ENCODE measurements at places on chromosomes 16 and 17. TPM values are rescaled to one million over a fixed set of nuclear protein-coding genes. Genes with fewer than 3 reads are reported as not detected.

DNA sequence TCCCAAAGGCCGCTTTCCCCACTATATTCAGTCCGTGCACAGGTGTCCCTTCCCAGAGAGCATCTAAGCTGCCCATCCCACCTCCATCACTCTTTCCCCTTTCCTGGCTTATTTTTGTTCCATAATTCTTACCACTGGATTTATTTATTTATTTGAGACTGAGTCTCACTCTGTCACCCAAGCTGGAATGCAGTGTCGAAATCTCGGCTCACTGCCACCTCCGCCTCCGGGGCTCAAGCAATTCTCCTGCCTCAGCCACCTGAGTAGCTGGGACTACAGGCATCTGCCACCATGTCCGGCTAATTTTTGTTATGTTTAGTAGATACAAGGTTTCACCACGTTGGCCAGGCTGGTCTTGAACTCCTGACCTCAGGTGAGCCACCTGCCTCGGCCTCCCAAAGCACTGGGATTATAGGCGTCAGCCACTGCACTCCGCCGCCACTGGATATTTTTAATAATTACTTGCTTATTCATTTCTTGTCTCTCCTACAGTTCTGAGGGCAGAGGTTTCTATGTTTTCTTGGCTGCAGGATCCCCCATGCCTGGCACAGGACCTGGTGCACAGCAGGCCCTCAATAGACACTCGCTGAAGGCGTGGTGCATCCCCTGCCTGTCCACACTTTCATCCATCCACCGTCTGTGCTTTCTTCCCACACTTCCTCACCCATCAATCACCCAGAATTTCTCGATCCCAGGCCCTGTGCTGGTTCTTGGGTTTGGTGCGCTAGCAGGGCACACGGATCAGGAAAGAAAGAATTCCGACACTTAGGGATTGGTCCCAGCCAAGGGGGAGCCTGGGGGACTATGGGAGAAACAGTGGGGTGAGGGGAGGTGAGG lies 9.9 kb upstream of the ADGRG1 start:
- no peak for DNase-seq

DNA sequence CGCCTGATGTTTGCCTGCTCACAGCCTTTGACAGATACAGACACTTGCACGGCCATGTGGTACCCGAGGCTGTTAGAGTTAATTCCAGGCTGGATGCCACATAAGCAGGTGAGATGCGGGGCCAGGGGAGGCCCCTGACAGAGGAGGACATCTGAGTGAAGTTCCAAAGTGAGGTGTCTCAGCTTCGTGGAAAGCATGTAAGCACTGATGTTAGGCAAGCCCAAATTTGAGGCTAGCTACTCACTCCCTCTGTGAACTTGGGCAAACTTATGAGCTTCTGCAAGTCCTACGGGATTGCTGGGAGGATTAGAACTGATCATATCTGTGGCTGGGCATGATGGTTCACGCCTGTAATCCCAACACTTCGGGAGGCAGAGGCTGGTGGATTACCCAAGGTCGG lies 39.3 kb upstream of the MARCHF10 start:
- DNase-seq: no peak

GRCh38 chr17:10789694-10790271 lies 14.1 kb downstream of the TMEM238L start:
- DNase-seq: no peak

GRCh38 chr17:38892083-38892482 lies 22.2 kb downstream of the LASP1 start:
- no peak for DNase-seq

DNA sequence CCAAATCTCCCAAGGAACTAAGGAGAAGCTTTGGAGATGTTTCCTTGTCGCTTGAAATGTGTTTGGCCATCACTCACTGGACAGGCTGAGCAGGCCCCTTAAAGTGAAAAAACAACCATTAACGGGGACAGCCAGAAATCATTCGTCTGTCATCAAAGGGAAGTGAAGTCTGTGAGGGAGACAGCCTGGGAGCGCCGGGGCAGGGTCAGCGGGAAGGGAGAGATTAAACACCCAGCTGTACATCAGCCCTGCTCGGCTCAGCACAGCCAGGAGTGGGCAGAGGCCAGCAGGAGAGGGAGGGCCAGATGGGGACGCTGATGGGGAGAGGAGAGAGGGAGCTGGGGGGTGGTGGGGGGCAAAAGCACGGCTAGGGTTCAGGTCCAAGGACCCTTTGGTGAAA lies 105.1 kb downstream of the SDK2 start:
- DNase-seq: no peak

DNA sequence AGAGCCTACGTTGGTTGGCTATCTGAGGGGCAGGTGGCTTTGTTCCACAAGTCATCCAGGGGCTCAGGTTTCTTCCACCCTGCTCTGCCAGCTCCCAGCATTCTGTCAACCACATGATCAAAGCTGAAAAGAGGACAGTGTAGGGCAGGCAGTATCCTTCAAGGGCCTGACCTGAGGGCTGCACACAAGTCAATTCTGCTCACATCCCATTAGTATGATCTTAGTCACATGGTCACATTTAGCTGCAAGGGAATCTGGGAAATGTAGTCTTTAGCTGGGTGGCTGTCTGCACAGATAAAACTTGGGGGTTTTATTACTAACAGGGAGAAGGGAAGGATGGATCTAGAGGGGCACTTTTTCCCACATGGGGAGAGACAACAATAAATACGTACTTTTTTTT lies 97.3 kb downstream of the SALL1 start:
- no peak for DNase-seq

DNA sequence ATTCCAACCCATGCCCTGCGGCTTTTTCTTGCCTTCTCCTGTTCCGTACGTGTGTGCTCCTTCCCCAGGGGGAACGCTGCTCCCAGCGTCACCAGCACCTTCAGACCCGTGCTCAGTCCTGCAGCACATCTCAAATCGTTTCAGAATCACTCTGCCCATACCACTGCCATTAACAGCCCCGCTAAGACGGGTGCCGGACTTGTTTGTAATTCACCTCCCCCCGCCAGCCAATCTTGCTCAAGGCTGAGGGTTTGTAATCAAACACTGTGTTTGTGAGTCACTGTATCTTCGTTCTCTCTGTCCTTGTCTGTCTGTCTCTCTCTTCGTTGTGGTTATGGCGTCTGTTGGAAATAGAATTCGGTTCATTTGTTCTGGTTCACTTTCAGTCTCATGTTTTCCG lies 17.3 kb downstream of the CARD14 start:
- DNase-seq: no peak

DNA sequence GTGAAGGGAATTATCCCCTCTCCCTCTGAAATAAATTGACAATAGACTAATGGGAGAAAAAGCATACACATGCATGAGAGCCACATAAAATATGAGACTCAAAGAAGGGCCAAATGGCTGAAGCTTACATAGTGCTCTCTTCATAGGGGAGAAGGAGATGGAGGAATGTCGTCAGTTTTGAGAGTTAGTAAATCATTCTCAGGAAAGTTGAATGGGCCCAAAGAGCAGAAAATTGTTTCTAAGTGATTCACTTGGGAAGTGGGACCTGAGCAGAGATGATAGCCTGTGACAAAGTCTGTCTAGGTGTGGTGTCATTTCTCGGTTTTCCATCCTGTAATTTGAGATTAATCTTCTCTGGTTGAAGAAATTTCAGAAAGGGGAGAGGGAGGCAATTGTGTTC lies 35.0 kb downstream of the BCAS3 start:
- no peak for DNase-seq

DNA sequence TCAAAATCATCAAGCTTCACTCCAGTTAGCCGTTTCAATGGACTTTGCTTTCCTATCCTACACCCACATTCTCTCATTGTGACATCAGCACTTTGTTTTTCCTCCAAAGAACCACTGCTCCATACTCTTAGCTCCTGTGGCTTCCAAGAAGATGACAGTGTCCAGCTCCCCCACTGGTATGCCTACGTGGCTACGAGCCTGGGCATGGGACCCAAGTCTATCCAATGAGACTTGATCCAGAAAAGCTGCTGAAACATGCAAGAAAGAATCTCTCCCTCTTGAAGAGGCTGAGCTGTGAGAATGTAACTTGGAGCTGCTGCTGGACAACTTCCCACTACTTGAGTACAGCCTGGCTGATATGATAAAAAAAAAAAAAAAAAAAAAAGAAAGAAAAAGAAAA lies 9.4 kb downstream of the TOX3 start:
- no peak for DNase-seq

- DNase-seq: no peak
Measured at GRCh38 chr17:83099086-83099555, 19.7 kb downstream of the METRNL start.

GRCh38 chr17:15377200-15377599 lies 35.8 kb upstream of the TEKT3 start:
- DNase-seq: no peak

Gene ATP2A3
- total RNA-seq: not detected
